ENCODE measurements at places on chromosomes 3 and 15.

DNA sequence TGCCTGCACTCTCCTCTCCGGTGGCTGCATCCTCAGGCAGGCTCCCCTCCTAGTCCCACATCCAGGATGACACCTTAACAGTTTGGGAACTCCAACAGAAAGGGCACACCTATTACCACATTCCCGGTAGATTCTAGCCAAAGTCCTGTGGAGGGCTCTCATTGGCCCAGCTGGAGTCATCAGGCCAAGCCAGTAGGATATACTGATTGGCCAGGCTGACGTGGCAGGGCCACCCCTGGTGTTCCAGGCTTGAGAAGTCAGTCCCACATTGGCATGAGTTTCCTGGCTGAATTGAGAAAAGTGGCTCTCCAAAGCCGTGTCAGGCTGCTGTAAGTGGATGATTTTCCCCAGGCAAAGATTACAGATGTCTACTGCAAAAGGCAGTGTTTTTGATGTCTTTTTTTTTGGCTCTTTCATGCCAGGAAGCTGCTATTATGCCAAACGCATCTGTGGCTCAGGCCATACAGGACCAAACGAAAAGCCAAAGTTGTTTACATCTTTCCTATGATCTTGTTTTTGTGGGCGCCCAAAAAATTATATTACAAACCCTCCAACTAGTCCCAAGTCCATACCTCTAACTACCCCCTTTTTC lies 6.6 kb upstream of the BLM start:
- H3K4me3 ChIP-seq, result no peak overlapping the region
- H3K27me3 ChIP-seq, result no peaks in the 10 kb centered on the region
- H3K27ac ChIP-seq, result peak overlapping the region; percentile 62
- H3K36me3 ChIP-seq, result peaks cover 6% of the 10 kb centered on the region
- peaks cover 13% of the 10 kb centered on the region for H3K4me1 ChIP-seq

- peaks cover 20% of the 10 kb centered on the region for H3K36me3 ChIP-seq
- H3K4me1 ChIP-seq, result peaks cover 4% of the 10 kb centered on the region
- ATAC-seq, result no peak
- H3K27me3 ChIP-seq, result no peaks in the 10 kb centered on the region
- no peak overlapping the region for H3K27ac ChIP-seq
Observed at GRCh38 chr3:111721747-111722146, 126.6 kb upstream of the ZBED2 start.

- no peaks in the 10 kb centered on the region for H3K4me1 ChIP-seq
- H3K36me3 ChIP-seq, result no peaks in the 10 kb centered on the region
- no peak overlapping the region for H3K4me3 ChIP-seq
- H3K27me3 ChIP-seq, result no peaks in the 10 kb centered on the region
- H3K27ac ChIP-seq, result no peak overlapping the region
Observed at GRCh38 chr3:18489939-18490338, 64.8 kb upstream of the SATB1 start.

- H3K27me3 ChIP-seq, result no peaks in the 10 kb centered on the region
- ATAC-seq, result no peak
- H3K4me1 ChIP-seq, result no peaks in the 10 kb centered on the region
Observed at GRCh38 chr3:65928110-65928509, 110.6 kb downstream of the MAGI1 start.

DNA sequence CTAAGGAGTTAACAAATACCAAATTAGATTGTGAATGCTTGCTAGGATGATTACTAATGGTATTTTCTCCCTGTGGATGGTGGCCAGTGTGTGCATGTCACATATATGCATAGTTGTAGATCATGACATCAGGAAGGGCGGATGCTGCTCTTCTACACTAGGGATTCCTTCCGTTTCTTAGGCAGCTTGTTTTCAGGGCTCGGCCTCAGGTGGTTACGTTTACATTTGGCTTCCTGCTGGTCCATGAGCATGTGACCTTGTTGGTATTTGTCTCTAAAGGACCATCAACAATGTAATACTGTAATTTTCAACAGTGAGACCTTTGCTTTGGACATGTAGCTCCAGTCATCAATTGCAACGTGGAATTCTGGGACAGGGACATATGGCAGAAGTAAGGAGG lies 221.4 kb downstream of the NR1D2 start:
- no peak overlapping the region for H3K27ac ChIP-seq
- no peak for ATAC-seq
- H3K4me1 ChIP-seq, result no peaks in the 10 kb centered on the region
- H3K36me3 ChIP-seq, result no peaks in the 10 kb centered on the region
- no peak overlapping the region for H3K4me3 ChIP-seq

DNA sequence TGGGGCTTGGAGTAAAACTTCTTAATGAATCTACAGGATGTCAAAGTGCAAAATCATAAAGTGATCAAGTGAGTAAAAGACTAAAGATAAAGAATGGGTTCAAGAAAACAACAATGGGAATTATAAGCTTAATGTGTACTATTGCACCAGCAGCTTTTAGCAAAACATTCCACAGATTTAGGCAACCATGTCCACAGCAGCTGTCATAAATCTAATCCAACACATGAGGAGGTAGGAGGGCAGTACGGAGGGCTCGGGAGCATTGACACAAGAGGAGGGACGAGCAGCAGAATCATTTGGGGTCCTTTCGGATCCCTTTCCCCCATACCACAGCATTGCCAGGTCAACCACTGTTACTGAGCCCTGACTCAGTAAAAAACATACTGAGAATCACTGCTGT lies 464.3 kb upstream of the WNT5A start:
- no peaks in the 10 kb centered on the region for H3K27me3 ChIP-seq
- H3K4me1 ChIP-seq, result no peaks in the 10 kb centered on the region
- ATAC-seq, result no peak
- no peak overlapping the region for H3K4me3 ChIP-seq
- no peaks in the 10 kb centered on the region for H3K36me3 ChIP-seq

- no peaks in the 10 kb centered on the region for H3K36me3 ChIP-seq
- H3K27ac ChIP-seq, result no peak overlapping the region
- peaks cover 7% of the 10 kb centered on the region for H3K27me3 ChIP-seq
- H3K4me3 ChIP-seq, result no peak overlapping the region
Observed at GRCh38 chr3:144566320-144566719, 594.7 kb downstream of the DIPK2A start.

DNA sequence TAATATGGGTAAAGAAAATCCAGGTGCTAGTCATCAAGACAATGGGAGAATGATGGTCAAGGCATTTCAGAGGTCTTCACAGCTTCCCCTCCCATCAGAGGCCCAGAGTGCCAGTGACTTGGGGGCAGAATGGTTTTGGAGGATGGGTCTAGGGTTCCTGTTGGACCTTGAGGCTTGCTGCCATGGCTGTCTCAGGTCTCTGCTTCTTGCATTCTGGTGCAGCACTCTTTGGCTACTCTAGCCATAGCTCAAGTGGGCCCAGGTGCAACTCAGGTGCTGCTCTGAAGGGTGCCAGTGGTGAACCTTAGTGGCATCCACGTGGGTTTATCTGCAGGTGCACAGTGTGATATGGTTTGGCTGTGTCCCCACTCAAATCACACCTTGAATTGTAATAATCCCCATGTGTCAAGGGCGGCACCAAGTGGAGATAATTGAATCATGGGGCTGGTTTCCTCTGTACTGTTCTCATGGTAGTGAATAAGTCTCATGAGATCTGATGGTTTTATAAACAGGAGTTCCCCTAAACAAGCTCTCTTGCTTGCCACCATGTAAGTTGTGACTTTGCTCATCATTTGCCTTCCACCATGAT lies 48.5 kb upstream of the PEX5L start:
- no peaks in the 10 kb centered on the region for H3K27me3 ChIP-seq
- H3K36me3 ChIP-seq, result no peaks in the 10 kb centered on the region
- no peak overlapping the region for H3K4me3 ChIP-seq
- no peak overlapping the region for H3K27ac ChIP-seq

DNA sequence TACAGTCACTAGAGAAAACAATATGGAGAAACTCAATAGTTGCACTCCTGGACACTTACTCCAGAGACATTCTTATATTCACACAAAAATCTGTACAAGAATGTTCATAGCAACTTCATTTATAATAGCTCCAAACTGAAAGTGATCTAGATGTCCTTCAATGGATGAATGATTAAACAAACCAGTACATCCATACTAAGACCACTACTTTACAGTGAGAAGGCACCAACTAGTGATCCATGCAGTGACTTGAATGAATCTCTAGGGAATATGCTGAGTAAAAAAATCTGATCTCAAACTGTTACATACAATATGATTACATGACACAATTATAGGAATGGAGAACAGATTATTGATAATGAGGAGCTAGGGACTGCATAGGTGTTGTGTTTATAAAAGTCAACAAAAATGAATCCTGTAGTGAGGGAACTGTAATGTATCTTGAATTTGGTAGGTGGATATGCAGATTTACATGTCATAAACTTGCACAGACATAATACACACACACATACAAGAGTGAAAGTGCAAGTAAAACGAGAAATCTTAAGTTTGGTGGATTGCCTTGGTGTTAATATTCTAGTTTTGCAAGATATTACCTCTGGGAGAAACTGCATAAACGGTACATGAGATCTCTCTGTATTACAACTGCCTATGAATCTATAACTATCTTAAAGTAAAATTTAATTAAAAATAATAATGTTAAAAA lies 85.7 kb downstream of the SPATA16 start:
- H3K27me3 ChIP-seq, result no peaks in the 10 kb centered on the region
- H3K27ac ChIP-seq, result no peak overlapping the region
- H3K4me1 ChIP-seq, result no peaks in the 10 kb centered on the region
- no peak overlapping the region for H3K4me3 ChIP-seq
- ATAC-seq, result no peak
